ENCODE measurements at places on chromosomes 3 and 15.

- DNase-seq: no peak
These were observed 18.3 kb downstream of the RAB43 start for GRCh38 chr3:129103296-129103695.

GRCh38 chr15:74278207-74278606, 42.1 kb downstream of the CCDC33 start:
- no peak for DNase-seq

DNA sequence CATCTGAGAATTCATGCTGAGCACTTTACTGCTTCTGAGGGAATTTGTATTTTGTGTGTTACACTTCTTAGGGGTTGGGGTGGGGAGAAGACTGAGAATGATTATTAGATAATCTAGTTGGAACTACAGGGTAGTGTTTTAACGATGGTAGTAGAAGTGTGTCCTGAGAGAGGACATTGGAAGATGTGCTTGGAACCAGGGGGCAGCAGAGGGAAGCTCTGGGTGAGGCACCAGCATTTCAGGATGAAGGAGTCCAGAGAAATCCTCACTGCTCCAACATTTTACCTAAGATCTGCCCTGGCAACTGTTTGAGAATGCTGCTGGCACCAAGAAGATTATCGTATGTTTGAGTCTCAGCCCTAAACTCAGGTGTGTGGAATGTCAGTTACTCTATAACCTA, 145.5 kb downstream of the SQOR start:
- no peak for DNase-seq

- DNase-seq: no peak
These were observed 437.8 kb downstream of the RBMS3 start for GRCh38 chr3:29718661-29719065.

DNA sequence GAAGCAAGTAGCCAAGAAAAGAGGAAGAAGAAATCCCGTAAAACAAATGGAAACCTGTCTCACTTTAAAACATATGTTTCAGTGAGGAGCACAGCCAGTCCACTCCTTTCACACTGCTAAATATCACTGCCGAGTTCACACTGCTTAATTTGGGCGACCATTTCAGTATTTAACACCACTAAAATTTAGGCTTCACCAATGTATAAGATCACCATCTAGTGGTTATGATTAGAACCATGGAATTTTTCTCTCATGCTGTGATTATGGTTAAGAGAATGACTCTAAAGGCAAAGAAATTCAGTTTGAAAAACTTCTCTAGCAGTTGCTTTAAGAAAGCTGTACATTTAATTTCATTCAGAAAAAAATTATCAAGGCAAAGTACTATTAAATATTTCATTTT, 16.6 kb downstream of the SLC4A7 start:
- DNase-seq: no peak

DNA sequence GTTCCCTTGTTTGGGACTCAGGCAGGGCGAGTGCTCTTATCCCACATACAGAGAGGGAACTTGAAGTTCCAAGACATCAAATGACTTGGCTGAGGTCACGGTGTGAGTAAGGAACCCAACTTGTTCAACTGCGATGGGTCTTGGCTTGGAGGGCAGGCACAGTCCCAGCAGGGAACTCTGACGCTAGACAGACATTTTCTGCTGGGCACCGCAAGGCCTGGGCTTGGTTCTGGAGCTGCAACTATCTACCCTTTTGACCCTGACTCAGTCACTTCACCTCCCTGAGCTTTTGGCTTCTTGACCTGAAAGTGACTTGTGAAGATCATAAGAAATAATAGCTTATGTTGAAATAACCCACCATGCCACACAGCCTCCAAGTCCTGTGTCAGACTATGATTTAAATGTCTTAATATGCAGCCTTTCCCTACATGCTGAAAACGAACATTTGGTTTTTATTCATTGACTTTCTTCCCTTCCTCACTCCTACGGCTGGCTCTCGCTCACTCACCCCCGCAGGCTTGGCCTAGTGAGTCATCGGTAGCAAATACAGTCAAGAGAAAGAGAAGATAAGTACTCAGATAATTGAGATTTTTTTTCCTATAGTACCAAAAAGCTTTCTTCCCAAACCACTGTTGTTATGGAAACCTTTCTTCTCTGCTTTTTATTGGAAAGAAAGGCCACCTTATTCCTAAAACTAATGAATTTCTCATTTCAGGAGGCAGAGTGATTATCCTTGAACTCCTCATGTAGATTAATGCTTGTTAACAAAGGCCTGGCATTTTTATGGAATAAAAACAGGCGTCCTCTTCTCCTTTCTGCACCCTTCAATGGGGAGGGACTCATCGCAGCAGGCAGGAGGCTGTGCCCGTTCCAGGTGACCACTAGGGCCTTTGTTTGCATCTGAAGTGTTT, 178.4 kb downstream of the ATP10A start:
- peak; percentile 46 for DNase-seq

GRCh38 chr15:60720493-60721256, 241.7 kb upstream of the ICE2 start:
- DNase-seq: no peak

DNA sequence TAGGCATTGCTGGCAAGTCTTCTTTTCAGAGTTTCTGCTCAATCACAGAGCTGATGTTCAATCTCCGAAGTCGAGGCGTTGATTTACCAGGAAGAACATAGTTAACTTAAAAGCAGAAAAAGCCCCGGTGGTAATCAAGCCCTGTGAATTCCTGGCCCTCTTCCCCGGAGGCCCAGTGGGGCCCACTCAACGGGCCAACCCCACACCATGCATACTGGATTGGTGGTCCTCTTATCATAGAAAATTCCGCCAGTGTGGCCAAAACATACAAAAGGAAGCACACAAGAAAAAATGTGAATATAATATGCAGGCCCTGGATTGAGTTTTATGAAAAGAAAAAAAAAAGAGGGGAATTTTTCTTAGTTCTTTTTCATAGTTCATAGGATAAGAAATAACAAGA, 873.0 kb upstream of the NR2F2 start:
- no peak for DNase-seq

DNA sequence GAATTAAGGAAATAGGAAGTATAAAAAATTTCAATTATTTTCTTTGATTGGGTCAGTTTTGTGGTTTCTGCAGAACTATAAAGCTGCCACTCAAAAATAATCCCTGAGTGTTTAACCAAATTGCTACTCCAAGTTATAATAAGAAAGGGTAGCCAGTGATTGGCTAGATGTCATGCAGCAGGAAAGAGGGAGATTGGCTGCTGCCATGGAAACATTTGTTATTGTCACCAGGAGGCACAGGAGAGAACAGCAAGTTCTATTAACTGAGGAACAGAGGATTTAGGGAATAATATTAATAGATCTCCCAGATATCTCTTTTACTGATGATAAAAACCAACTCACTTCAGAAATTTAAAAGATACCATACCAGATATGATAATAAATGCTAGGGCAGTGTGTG, 42.6 kb downstream of the CLDN1 start:
- no peak for DNase-seq

DNA sequence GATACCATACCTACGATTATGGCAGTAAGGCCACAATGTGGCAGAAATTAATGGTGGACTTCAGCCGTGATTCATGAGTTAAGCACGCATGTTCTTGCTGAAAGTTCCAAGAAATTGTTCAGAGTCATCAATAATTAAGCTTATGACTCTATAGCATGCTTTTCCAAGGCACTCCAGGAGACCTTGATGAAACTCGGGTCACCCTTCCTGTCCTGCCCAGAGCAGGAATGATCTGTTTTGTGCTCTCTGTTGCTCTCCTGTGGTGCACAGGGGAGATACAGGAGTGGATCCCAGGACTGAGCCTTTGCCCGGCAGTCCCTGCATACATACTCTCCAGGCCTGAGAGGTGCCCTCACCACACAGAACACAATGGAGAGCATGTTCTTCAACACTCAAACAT, 141.6 kb upstream of the SLC2A2 start:
- DNase-seq: no peak

DNA sequence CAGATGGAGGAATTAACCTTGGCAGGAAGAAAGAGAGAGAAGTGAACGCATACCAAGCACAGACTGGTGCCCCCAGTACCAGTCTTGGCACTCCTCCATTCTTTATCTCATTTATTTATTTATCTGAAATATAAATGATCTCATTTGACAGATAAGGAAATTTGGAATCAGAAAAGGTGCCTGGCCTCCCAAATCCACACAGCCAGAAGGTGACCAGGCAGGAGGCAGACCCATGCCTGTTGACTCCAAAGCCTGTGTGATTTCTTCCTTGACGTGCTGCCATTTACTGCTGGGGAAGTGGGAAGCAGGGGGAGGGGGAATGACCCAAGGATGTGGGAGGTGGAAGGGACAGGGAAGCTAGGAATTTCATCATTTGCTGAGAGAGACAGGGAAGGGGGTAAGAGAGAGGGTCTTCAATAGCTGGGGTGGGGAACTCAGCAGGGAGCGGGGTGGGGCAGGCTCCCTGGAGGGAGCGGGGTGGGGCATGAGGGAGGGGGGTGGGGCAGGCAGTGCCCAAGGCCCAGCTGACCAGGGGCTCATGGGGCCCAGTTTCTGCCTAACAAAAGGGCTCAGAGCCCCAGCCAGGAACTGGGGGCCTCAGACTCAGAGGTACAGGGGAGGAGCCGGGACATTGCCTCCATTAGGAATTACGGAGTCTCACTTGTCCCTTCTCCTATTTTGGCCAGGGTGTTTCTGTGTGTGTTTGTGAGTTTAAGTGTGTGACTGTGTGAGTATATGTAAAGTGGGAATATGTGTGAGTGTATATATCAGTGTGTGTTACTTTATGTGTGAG, 63.0 kb downstream of the MINAR1 start:
- no peak for DNase-seq

- no peak for DNase-seq
These were observed 408.0 kb downstream of the TBL1XR1 start for GRCh38 chr3:176789281-176789705.

DNA sequence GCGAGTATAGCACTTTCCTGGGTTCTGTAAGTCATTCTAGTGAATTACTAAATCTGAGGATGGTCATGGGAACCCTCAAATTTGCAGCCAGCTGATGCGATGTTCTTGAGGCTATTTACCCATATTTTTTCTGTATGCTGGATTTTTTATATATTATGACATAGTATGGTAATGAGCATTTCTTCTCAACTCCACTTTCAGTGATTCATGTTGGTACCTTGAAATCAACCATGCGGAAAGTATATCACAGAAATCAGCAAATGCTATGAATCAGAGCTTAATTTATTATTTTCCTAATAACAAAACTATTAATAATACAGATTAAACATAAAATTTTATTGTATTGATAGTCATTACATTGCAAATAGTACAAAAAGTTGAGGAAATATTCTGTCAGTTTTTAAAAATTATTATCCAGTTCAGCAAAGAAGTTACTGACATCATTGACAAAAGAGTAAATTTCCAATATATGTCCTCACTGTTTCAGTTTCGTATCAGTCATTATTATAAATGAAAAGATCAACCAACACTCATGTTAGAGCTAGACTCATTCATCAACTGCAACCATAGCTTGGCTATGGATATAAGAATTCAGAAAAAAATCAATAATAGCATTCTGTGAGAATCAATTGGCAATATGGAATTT, 164.3 kb upstream of the SETMAR start:
- DNase-seq: no peak

- no peak for DNase-seq
These were observed 15.0 kb downstream of the RYK start for GRCh38 chr3:134235577-134236076.

DNA sequence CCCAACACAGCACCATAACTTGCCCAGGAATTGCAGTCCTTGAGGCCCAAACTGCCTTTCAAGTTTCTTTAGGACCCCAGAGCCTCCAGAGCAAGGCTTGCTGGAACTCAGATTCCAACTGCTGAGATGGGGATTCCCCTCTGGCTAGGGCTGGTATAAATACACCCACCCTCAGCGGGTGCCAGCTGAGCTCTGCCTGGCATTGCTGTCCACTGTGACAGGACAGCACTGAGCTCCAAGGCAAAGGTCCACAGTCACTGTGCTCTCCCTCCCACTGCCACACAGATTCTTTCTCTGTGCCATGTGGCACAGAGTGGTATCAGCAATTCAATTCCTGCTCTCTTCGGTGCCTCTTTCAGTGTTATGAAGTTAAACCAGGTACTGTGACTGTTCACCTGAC, 304.2 kb upstream of the LMCD1 start:
- no peak for DNase-seq

- no peak for DNase-seq
These were observed 54.5 kb upstream of the MEX3B start for GRCh38 chr15:82100111-82100929.

GRCh38 chr3:132261506-132261905, 55.7 kb upstream of the ACP3 start:
- no peak for DNase-seq

DNA sequence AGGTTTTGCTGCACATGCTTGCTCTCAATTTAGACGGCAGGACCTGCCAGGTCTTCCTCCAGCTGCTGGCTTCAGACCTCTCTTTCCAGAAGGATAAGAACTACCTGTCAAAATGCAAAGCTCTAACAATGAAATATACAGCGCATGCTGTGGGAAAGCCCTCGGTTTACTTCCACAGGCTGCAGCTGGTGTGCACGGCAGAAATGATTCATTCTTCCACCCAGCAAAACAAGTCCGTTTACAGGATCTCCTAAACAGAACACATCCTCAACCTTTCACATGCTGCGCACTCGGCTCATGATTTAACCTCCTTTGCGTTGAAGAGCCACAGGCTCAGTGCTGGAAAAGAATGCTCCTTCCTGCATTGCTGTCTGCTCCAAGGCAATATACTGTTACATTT, 92.4 kb upstream of the WNT5A start:
- DNase-seq: no peak

- DNase-seq: no peak
These were observed 45.8 kb upstream of the SEC13 start for GRCh38 chr3:10366651-10367101.

DNA sequence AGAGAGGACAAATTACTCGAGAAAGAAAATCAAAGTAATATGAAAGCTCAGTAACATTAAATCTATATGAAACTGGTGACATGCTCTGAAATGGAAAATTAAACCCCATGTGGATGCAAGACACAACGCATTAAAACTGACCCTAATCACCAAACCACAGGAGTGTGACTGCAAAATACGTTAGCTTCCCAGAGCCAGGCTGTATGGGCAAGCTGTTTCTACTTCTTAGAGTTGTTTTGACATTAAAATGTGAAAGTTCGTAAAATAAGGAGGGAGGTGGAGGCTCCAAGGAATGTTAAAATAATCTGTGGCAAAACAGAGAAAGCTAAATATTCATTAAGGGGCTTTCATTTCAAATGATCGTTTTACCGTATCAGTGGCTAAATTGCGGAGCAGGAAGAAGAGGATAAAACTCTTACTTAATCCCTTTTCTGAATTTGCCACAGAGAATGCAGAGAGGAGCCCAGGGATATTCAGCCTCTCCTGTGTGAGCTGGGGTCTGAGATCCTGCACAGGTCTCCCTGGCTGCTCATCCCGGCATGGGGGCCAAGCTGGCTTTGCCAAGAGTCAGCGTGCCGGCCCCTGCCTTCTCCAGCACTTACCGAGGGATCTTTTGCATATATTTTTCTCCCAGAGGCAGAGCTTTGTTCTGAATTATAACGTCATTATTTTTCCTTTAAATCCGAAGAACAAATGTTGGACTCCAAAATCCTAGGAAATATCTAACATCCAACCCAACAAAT, 239.8 kb upstream of the THBS1 start:
- no peak for DNase-seq
